Smooth muscle cell of the pulmonary artery (primary cell): ENCODE measurements at places on chromosomes 2 and 18. TPM values are rescaled to one million over a fixed set of nuclear protein-coding genes. Genes with fewer than 3 reads are reported as not detected.

Gene HRH4
- total RNA-seq, result 0.07 and 0.17 TPM in 2 replicates

Gene TAF4B
- total RNA-seq, result 2.7 and 3.3 TPM in 2 replicates

Gene LCT
- under 0.01 and 0.03 TPM in 2 replicates for total RNA-seq

Gene KIAA2012
- total RNA-seq, result not detected in 2 replicates

Gene CCDC74B
- 5.0 TPM in 2 replicates for total RNA-seq

Gene ASB18
- not detected in 2 replicates for total RNA-seq

Gene KIF1A
- 0.07 and 0.33 TPM in 2 replicates for total RNA-seq

Gene PLCL1
- 4.3 and 8.6 TPM in 2 replicates for total RNA-seq

Gene PAX8
- total RNA-seq, result 0.91 and 1.6 TPM in 2 replicates

Gene TUBA4B
- total RNA-seq, result not detected in 2 replicates

Gene OR6B2
- not detected in 2 replicates for total RNA-seq

Gene ALPP
- not detected in 2 replicates for total RNA-seq

Gene IL36A
- total RNA-seq, result not detected in 2 replicates

Gene RTKN
- 16.3 and 23.5 TPM in 2 replicates for total RNA-seq

Gene ANTXR1
- total RNA-seq, result 89.3 and 121 TPM in 2 replicates

Gene C2orf76
- 7.0 and 8.8 TPM in 2 replicates for total RNA-seq

Gene MYL12B
- 354 and 369 TPM in 2 replicates for total RNA-seq

Gene STARD6
- not detected in 2 replicates for total RNA-seq

Gene MFSD2B
- total RNA-seq, result 0.03 and 0.13 TPM in 2 replicates

Gene GATA6
- total RNA-seq, result 40.3 and 57.2 TPM in 2 replicates
